ENCODE measurements at places on chromosomes 4 and X.

DNA sequence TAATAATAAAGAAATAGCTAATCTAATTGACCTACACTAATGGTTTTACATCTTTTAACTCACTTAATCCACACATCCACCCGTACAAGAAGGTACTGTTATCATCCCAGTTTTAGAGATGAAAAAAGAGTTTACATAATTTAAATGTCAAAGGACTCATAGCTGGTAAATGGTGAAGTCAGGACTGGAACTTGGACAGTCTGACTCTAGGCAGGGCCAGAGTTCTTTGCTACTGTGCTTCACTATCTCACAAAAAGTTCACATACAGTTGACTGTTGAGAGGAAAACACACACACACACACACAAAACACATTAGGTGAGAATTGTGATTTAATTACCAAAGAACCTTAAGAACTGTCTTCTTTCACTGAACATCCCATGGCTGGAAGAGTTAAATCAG is 71.2 kb upstream of the PRSS48 start:
- DNase-seq: no peak

DNA sequence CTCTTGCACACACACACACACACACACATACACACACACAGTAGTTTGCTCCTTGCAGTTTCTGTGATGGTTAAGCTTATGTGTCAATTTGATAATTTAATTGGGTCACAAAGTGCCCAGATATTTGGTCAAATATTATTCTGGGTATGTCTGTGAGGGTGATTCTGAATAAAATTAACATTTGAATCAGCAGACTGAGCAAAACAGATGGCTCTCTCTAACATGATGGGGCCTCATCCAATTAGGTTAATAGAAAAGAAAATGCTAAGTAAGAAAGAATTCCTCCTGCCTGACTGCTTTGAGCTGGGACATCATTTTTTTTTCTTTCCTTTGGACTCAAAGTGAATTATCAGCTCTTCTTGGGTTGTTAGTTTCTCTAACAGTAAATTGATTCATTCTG is 191.2 kb upstream of the INTU start:
- DNase-seq: no peak

GRCh38 chrX:129984111-129984958 is 1.9 kb downstream of the BCORL1 start:
- DNase-seq: peak; percentile 13

GRCh38 chr4:107629318-107629717 is 90.7 kb downstream of the PAPSS1 start:
- DNase-seq: no peak

DNA sequence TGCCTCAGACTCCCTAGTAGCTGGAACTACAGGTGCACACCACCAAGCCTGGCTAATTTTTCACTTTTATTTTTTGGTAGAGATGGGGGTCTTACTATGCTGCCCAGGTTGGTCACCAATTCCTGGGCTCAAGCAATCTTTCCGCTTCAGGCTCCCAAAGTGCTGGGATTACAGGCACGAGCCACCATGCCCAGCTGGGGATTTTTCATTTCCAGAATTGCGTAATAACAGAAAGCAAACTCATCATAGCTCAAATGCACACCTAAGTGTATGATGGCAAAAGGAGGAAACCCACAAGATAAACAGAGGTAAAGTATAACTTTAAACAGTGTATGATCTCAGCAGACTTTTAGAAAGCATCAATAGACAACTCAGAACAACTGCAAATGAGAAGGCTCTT is 56.2 kb downstream of the TEX11 start:
- no peak for DNase-seq

GRCh38 chr4:97132435-97132834 is 1010.8 kb downstream of the STPG2 start:
- no peak for DNase-seq

DNA sequence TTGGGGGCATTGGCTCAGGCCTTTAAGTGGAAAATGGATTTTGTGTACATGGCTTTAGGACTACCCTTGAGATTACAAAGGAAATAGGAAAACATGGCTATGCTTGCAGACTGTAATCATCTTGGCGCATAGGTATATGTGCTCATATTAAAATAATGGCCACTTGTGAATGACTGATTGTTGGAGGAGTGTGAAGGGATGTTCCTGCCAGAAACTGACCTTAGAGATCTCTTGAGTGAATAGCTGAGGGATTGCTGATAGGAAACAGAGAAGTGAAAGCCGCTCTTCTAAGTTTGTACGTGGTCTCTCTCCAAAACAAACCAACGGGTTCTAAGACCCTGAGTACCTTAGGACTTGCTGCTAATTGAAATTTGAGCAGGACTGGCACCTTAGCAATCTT is 186.0 kb downstream of the MGST2 start:
- DNase-seq: no peak

GRCh38 chr4:1809754-1810502 is 16.8 kb downstream of the FGFR3 start:
- DNase-seq: peak; percentile 23

- DNase-seq: no peak
Measured at GRCh38 chr4:112517067-112517634, 1.2 kb upstream of the NEUROG2 start.

DNA sequence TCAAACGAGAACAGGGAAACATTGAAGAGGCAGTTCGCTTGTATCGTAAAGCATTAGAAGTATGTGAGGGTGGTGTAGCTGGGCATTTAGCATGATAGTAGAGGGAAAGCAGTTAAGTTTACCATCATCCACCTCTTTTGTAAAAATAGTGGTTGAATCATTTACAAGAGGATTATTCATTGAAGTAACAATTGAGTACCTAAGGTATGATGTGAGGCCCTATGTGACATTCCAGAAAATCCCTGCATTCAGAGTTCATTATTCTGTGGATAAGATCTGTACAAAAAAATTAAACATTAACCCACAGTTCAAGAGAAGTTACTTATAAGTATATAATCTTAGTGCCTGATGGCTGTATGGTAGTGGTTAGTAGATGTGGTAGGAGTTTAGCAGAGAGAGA is 22.2 kb upstream of the GCNA start:
- DNase-seq: no peak

DNA sequence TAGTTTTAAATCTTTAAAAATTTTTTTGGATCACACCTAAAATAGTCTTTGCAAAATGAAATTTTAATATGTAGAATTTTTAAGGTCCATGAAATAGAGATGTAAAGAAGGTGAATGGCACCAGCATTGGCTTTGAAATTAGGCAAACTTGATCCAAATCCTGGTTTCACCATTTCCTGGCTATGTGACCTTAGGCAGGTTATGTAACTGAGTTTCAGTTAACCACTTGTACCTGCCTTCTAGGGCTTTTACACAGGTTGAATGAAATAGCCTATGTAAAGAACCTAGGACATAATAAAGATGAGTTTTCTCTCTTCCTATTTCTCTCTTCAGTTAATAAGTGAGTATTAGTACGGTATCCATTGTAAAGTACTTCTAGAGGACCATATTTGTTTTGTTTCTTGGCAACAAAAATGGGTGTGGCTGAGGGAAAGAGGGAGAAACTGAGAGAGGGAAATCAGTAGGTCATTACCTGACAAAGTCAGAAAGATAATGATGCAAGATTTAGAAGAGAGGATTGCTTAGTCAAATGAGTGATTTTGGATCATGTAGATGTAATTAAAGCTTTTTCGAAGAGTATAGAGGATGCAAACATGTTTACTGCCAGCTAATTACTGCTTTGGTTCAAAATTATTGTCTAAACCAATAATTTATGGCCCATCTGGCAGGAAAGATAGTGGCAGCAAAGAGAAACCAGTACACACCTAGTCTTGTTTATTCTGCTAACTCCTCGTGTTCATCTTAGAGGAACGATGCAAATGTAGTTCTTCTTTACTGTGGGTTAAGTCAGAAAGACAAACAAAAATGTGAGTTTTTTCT is 81.9 kb downstream of the PDLIM5 start:
- peak; percentile 77 for DNase-seq

GRCh38 chr4:27775156-27775555 is 914.5 kb downstream of the STIM2 start:
- peak; percentile 1 for DNase-seq

- no peak for DNase-seq
Measured at GRCh38 chrX:38804432-38804681, 3.1 kb downstream of the MID1IP1 start.
